Kidney (tissue), 22 donors: ENCODE measurements at places on chromosomes 1 and 21.
A peak's percentile ranks its signal among the peaks of the same experiment; 100 is the strongest.

DNA sequence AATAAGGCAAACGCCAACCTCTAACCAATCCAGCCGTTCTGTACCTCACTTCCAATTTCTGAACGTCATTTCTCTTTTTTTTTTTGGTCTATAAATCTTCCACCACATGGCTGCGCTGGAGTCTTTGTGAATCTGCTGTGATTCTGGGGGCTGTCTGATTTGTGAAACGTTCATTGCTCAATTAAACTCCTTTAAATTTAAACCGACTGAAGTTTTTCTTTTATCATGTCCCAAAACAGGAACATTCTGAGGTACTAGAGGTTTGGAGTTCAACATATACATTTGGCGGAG lies 65.5 kb upstream of the BACH1 start:
- no peak for DNase-seq

DNA sequence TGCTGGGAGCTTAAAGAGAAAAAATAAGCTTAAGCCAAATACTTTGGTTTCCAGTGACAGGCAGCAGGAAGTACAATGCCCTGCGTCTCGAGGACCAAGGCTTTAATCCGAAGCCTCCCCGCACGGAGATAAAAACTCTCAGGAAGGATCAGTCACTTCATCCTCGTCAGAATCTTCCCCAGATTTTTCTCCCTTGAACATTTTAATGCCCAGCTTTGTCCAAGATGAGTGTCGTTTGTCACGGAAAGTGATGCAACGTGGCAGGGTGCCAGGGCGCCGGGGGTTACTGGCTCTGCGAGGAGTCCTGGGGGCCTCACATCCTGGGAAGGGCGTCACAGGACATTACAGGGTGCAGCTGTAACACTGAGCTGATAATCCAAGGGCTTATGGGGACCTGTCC lies 25.2 kb upstream of the PCBP3 start:
- DNase-seq = peak; percentile 39

DNA sequence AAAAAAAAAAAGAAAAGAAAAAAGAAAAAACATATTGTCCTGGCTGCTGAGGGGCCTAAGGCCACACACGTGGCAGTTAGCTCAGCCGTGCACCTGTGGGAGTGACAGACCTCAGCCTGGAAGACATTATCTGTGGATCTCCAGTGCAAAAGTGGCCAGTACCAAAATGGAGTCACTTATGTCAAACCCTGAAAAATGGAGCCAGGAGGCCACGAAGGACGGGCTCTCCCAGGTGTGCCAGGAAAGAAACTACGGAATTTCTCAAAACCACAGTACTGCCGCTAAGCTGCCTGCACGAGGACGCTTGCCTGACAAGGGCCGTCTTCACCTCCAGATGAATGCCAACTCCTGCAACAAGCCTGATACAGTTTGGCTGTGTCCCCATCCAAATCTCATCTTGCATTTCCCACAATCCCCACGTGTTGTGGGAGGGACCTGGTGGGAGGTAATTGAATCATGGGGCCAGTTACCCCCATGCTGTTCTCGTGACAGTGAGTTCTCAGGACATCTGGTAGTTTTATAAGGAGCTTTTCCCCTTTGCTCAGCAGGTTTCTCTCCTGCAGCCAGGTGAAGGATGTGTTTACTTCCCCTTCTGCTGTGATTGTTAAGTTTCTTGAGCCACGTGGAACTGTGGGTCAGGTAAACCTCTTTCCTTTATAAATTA lies 5.3 kb upstream of the MIB2 start:
- DNase-seq = no peak

DNA sequence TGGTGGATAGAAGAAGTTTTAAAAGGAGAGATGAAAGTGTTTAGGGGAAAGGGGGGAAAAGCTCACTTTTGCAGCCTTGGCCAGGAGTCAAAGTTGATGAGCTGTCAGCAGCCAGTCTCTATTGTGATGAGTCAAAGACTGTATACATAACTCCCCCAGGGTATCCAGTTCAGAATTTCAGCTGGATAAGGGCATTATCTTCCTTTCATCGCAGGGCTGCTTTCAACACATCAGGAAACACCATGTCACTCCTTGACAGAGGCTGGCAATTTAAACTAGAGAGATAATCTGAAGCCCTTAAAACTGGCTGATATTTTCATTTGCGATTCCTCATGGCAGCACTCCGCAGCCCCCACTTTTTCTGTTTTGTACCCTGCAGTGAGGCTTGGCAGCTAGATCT lies 328.5 kb downstream of the TBX15 start:
- DNase-seq = no peak
